ENCODE measurements at places on chromosomes 6 and 20.

GRCh38 chr6:111741177-111741952 is 131.9 kb downstream of the FYN start:
- DNase-seq, result no peak

DNA sequence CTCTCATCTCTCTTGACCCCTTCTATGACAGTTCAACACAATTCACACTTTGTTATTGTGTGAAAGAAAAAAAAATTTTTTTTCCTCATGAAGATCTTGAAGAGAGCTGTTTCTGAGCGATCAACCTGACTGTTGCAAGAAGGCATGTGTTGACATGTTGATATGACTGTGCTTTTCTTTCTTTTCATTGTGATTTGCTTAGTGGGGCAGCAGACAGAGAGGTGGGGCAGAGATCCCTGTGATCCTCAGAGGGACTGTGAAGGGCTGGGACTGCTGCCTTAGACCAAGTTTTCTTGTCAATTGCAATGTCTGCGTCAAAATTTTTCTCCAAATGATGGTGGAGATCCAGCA is 70.8 kb upstream of the IYD start:
- no peak for DNase-seq

- no peak for DNase-seq
These were observed 44.0 kb downstream of the GABRR2 start for GRCh38 chr6:89270951-89271721.

DNA sequence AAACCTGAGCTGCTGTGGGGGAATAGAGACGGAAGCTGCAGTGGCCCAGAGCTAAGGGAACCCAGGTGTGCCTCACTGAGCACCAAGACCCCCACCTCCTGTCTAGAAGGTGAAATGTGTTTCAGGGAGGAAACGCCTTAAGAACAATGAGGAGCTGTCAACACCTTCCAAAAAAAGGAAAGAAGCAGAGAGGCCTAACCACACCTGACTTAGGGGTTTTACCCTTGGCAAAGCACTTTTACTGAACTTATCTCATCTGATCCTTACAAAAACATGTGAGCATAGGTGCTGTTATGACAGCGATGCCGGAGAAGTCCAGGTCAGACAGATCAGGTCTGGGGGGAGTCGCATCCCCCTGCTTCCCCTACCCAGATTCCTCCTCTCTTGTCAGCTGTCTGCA is 16.1 kb upstream of the CDKN1A start:
- no peak for DNase-seq

DNA sequence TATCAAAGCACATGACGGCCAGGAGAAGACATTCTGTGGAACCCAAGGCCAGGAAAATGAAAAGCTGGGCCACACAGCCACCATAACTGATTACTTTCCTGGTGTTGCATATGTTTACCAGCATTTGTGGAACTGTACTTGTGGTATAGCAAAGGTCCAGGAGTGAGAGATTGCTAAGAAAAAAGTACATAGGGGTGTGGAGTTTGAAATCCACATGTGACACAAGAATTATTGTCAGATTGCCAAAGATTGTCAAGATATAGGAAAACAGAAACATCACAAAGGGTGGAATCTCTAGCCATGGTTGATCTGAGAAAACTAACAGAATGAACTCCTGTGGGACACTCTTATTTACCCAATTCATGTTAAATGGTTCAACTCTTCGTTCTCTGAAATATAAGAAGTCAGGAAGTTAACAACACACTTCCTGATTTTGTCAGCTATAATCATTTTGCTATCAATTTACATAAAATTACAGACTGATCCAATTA is at the start of gene OR2B2:
Gene OR2B2 (minus strand): TSS at position 441 of the 491 bp plus-strand sequence. CDS start 77 bp downstream, at position 364.
- DNase-seq, result no peak

- DNase-seq, result no peak
These were observed 89.2 kb upstream of the RNF217 start for GRCh38 chr6:124873066-124873410.

- DNase-seq, result no peak
These were observed 24.1 kb upstream of the MRGBP start for GRCh38 chr20:62772103-62772611.

- no peak for DNase-seq
These were observed 241.8 kb upstream of the PREP start for GRCh38 chr6:105644691-105645090.

DNA sequence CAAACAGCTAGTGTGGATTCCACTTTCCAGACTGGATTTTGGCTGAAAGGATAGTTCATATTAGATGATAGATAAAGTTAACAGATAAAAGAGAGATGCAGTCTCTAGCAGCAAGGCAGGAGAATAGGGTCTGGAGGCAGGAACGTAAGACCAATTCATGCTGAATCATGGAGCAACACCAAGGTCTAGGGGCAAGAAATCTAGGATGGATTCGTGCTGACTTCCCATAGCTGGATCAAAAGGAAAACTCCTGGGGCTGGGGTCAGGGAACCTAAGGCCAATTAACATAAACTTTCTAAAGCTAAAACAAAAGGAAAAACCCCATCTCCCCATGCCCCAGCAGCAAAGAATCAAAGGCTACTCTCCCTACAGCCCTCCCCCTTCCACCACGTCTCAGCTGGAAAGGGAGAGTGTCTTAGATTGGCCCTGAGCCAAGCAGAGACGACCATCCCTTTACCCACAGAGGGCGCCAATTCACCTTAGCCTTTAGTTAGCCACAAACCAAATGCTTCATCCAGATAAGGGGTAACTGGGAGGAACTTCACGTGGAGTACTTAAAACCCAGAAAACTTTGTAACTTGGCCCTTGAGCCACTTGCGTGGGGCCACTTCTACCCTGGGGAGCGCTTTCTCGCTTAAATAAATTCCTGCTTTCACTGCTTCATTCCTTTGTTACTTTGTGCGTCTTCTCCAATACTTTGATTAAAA is 7.6 kb downstream of the TREM1 start:
- DNase-seq, result peak; percentile 80

GRCh38 chr6:44192428-44193041 is 24.2 kb upstream of the MYMX start:
- DNase-seq, result no peak

DNA sequence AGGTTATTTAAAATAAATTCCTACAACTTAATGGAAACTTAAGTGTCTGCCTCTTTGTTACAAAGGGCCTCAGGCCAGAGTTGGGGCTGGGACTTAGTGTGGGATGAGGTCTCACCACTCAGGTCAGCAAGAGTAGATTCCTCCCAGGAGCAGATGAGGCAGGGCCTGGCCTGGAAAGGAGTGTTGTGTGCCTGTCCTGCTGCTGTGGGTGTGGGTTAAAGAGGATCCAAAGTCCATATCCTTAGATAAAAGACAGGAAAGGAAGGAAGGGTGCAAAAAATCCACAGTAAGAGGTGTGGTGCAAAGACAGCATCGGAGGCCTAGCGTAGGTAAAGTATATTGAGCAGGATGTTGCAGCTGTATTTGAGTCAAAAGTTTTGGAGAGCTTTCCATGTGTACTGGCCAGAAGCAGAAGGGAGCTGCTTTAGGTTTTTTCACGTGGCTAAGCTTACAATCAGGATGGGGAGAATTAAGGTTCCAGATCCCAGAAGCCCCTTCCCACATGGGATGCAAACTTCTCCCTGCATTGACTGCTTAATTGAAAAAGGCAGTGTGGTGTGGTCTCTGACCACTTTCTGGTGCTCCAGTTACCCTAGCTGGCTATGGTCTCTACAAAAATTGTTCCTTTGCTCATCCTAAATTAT is 12.8 kb upstream of the PLCG1 start:
- DNase-seq, result no peak

GRCh38 chr6:43951063-43951755 is 176.0 kb downstream of the MRPL14 start:
- DNase-seq, result peak; percentile 25

DNA sequence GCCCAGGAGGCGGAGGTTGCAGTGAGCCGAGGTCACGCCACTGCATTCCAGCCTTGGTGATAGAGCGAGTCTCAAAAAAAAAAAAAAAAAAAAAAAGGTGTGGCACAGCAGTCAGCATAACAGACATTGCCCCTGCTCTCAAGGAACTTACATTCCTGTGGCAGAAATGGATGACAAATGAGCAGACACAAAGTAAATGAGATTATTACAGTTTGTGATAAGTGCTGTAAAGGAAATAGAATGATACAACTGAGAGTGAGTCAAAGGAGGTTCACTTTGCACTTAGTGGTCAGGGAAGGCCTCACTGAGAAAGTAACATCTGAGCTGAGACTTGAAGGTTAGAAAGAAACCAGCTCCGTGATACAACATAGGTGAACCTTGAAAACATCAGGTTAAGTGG is 36.4 kb downstream of the CEP250 start:
- no peak for DNase-seq

DNA sequence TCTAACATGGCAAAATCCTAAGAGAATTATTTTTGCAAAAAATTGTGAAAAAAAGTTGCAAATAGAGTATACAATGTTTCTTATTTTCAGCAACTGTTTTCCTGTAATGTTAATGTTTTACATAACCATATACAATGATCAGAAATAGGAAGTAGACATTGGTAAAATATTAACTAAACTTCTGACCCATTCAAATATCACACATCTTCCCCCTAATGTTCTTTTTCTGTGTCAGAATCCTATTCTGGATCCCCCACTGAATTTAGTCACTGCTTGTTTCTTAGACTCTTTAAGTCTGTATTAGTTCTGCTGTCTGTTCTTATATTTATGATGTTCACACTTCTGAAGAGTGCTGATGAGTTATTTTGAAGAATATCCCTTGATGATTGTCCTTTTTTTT is 62.0 kb downstream of the HFE start:
- DNase-seq, result no peak

- no peak for DNase-seq
These were observed 13.4 kb downstream of the GNL1 start for GRCh38 chr6:30542915-30543314.

DNA sequence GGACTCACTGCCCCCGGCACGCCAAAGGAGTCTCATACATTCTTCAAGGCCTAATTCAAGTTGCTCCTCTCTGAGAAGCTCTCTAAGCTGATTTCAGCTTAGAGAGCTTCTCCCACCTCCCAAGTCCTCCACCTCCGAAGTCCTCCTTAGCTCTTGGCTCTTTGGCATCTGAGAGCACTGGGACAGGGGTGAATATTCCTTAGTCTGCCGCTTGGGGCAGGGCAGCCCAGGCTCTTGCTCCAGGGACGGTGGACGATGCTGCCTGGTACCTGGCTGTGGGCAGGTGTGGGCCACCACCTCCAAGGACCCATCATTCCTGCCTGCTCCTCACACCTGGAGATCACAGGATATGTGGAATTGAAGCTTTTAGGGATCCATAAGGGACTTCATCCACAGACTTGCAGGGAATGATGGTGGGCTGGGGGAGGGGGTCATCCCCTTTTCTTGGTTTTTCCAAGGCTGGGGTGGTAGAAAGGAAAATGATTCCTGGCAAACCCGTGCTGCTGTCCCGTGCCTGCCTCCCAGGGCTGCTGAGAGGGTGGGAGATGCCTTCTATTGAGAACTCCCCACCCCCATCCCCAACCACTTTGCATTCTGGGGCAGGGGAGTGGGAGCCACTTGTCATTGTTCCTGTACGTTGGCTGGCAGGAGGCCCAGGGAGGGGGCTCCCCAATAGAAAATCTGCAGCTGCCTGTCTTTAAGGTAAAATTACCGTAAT is 57.4 kb downstream of the ARHGAP40 start:
- peak; percentile 36 for DNase-seq

- DNase-seq, result no peak
These were observed 10.7 kb upstream of the ADRM1 start for GRCh38 chr20:62292108-62292507.

GRCh38 chr20:62405108-62405980 is 1.7 kb downstream of the CABLES2 start:
- DNase-seq, result no peak

GRCh38 chr6:144350528-144350880 is 65.4 kb downstream of the UTRN start:
- DNase-seq, result no peak

DNA sequence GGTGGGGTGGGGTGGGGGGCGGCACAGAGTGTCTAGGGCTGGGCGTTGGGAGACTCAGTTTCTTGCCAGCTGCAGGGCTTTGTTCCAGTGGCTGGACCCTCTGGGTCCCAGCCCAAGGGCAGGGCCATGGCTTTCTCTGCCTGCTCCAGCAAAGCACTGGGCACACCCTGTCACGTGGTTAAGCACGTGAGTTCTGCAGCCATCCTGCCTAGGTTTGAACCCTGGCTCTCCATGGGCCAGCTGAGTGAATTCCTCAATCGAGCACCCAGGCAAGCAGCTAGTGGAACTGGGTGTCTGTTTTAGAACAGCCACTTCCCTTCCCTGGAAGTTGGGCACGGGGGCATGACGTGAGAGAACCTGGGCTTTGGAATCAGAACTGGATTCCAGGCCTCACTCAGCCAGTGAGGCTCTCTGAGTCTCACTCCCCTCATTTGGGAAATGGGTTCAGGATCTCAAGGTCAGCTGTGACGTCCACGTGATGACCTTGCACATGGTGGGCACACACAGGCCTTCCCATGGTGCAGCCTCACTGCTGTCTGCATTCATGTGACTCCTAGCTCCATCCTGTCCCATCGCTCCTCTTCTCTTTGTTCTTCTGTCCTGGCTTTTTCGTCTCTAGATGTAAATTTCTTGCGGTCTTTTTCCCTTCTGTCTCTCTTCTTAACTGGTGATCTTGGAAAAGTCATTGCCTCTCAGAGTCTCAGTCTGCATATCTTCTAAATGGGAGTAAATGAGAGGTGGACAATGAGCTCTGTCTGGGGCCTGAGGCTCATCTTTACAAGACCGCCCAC is 45.9 kb downstream of the NOL4L start:
- peak; percentile 62 for DNase-seq

GRCh38 chr6:158625881-158626305 is 18.6 kb downstream of the DYNLT1 start:
- DNase-seq, result no peak

DNA sequence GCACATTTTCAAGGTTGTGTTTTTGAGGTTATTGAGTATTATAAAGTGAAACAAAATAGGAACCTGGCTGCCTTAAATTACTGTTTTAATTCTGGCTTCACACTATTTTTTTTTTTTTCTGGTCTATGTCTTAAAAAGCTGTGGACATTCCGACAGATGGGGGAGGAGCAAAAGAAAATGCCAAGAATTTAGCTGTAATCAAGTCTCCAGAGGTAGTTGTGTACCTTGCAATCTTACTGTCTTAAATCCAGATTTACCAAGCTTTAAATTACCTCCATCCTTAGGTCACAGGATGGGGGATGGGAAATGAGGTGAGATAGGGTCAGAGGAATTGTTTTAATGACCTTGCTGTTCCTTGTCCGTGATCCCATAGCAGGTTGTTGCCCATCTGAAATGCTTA is 182.8 kb downstream of the UTRN start:
- DNase-seq, result no peak

GRCh38 chr6:157513619-157514485 is 132.9 kb downstream of the ZDHHC14 start:
- no peak for DNase-seq

GRCh38 chr6:127554435-127555006 is 22.5 kb upstream of the C6orf58 start:
- DNase-seq, result peak; percentile 37

DNA sequence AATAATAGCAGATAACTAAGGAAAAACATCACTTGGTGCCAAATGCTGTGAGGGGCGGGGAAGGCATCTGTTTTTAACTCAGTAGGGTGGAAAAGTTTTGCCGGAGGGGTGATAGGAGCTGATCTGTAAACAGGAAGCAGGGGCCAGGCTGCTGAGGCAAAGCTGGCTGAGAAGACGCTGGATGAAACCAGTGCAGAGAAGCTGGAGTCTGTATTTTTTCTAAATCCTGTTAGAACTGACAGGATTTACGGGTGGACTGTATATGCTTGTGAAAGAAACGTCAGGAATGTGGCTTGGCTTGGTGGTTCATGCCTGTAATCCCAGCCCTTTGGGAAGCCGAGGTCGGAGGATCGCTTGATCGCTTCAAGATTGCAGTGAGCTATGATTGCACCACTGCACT is 5.6 kb downstream of the PCMTD2 start:
- no peak for DNase-seq

GRCh38 chr6:21352131-21352530 is 241.4 kb upstream of the SOX4 start:
- no peak for DNase-seq
